ENCODE measurements at places on chromosomes 5 and 9.

DNA sequence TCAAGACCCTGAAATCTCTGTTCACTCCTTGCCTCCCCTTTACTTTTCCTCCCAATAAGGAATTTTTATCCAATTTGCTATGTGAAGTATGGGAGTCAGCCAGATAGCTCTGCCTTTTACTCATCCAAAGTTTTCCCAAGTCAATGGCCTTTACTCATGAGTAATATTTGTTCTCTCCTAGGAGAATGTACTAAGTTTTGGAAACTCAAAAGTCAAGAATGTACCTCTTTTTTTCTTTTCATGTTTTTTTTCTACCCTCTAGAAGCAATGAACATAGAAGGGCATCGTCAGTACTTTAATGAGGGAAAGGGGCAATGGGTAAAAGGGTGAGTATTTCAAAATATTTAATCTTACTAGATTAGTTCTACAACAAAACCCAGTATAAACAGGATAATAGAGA is 140.2 kb upstream of the SGCD start:
- DNase-seq: no peak

- DNase-seq: no peak
Measured at GRCh38 chr9:91714020-91714806, 235.8 kb downstream of the ROR2 start.

GRCh38 chr9:33813712-33814641 is 3.0 kb upstream of the UBE2R2 start:
- no peak for DNase-seq

- no peak for DNase-seq
Measured at GRCh38 chr9:112494153-112494552, 7.5 kb downstream of the KIAA1958 start.

DNA sequence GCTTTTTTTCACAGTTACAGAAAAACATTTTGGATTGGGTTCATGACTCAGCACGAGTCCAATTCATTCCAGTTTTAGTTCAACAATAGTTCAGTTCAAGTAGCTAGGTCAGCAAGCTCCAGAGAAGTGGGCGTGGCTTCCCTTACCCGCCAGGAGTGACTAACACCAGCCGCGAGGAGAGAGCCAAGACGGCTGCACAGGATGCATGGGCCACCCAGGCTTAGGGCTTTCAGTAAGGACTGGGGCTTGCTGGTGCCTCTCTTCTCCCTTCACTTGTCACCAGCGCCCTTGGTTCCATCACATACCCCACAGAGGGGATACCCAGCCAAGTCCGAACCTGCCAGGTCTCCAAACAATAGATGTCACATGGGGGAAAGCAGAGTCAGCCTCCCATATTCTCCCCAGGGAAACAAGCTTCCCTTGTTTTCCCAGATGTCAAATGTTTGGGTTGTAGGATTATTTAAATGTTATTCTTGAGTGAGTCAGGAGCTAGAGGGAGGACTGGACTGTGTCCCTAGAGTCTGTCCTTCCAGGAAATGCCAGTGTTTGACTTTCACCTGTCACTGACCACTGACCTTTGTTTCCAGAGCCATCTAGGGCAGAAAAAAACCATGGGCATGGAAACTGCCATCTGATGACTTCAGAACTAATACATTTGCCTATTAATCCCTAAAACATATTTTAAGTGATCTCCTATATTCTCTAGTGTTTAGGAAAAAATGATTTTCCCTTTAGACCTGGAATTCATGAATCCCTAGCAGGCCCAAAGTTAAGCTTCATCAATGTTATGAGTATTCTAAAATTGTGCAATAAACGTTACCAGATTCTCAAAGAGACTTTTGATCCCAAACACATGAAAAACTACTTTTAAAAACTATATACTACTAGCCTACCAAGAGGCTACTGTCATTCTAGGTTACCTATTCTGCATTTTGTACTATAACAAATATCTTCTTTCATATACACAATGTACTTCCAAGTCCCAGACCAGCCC is 51.9 kb downstream of the NIPAL4 start:
- DNase-seq: no peak
